Stimulated activated CD4-positive, alpha-beta T cell treated with anti-CD3 and anti-CD28 coated beads, Interleukin-15, amount 100 ng/mL, for 1 hour (primary cell): ENCODE measurements at places on chromosomes 6 and 20.

DNA sequence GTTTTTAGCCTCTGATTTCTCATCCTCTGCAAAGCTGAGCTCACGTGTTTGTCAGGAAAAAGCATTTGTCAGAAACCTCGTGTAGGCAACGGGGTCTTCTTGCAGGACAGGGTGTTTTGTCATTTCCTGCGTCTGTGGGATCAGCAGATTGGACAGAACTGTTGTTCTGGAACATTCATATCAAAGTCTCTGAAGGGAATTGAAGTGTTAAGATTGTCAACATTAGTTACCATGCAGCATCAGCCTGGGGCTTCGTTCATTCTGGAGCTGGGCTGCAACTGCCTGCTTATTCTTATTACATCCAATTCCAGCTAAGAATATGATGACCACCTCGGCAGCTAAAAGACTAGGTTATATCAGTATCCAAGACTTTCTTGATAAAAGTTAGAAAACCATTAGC, 71.0 kb upstream of the RALGAPA2 start:
- no peak for DNase-seq

DNA sequence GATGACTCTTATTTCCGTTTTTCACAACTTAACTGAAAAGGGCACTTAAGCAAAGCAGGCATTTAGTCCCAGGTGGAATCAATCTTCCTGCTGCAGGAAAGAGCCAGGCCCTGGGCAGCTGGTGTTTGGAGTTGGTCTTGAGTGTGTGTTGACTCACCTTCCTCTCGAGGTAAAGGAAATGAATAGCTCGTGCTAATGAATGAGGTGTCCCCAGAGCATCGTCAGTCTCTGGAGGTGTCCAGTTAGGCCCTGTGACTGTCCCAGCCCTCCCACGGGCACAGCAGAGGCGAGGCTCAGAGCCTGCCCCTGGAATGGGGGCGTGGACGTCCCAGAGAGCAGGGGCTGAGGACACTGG, 277.7 kb downstream of the NRN1 start:
- no peak for DNase-seq

DNA sequence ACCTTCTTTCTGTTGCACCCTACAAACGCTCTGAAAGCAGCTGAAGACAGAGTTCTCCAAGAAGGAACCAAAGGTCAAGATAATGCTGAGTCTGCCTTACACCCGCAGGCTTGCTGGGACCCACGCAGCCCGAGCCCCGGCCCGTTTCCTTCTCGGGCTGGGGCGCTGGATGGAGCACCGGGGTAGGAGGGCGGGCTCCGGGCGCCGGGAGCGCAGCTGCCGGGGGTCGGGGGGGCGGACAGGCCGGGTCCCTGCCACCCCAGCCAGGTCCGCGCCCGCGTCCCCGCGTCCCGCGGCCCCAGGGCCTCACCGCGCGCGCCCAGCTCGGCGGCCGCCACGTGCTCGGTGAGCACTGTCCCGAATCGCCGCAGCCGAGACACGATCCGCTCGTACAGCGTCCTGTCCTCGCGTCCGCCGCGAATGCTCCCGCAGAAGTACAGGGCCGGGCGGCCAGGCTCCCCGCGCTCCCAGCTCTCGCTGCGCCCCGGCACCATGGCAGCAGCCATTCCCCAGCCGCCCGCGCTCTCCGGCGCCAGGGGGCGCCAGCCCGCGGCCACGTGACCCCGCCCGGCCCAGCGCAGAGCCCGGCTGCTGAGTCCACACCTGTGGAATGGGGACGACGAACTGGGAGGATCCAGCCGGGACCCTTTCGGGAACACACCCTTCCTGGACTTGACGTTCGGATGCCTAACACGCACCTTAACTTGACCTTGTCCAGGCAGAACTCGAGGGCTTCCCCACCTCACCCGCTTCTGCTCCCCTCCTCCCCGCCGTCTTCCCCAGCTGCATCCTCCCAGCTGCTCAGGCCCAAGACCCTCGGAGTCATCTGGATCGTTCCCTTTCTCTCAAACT, at the start of gene DNPH1:
Gene DNPH1 (minus strand): TSS at position 531 of the 852 bp plus-strand sequence. CDS start 25 bp downstream, at position 506.
- DNase-seq = peak; percentile 68

DNA sequence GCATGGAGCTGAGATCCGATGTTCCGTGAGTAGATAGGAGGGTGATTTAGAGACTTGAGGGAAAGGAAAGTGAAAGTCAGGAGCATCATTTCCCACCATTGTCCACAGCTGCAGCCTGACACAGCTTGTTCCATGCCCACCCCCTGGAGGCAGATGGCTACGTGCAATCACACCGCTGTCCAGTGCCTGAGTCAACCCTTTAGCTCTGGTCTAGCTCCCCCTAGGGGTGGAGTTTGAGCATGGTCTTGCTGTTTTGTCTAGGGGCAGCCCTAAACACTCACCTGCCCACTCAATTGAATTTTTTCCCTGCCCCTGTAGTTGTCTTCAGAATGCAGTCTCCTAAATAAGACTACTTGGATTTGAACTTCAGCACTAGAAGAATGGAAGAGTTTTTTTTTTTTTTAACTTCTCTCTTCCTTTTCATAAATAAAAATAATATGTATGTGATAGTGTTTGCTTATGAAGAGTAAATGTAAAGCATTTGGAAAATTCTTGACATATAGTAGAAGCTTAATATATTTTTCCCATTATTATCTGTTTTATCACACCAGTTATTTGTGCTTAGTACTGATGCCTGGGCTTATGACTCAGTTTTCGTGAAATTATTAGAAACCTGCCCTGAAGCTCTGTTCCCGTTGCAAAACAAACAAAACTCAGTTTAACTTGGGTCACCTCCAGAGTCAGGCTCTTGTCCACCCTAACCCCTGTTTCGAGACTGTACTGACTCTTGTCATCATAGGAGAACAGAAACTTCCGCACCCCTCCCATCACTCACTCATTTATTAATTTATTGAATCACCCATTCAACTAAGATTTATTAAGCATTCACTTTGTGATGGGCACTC, 814.8 kb downstream of the MAFB start:
- no peak for DNase-seq

GRCh38 chr6:106630366-106630765, 988 bp downstream of the QRSL1 start:
- DNase-seq = no peak

- no peak for DNase-seq
Measured at GRCh38 chr6:33812669-33813068, 8.9 kb upstream of the MLN start.

GRCh38 chr6:815348-815738, 122.4 kb upstream of the EXOC2 start:
- DNase-seq = no peak

GRCh38 chr20:62445553-62446340, 18.4 kb upstream of the RBBP8NL start:
- no peak for DNase-seq

DNA sequence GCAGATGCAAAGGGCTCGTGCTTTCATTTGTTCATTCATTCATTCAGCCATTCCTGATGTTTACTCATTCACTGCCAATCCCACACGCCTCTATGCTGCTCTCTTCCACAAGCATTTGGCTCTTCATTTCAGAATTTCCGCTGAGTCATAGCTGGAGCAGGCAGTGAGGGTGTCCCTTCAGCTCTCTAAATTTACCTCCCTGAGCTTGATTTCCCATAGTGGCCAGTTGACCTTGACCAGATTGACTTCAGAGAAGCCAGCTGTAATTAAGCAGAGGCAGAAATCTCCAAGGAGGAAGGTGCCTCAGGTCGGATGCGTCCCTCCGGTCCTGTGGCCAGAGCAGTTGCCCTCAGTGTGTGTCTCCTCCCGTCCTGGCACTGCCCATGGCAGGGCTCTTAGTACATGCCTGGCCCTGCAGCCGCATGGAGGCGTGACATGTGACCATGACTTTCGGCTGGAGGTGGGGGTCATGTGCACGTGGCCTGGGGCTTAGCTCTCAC, 267.2 kb upstream of the ECI2 start:
- DNase-seq = no peak

- no peak for DNase-seq
Measured at GRCh38 chr6:43772681-43773049, 2.7 kb downstream of the VEGFA start.

DNA sequence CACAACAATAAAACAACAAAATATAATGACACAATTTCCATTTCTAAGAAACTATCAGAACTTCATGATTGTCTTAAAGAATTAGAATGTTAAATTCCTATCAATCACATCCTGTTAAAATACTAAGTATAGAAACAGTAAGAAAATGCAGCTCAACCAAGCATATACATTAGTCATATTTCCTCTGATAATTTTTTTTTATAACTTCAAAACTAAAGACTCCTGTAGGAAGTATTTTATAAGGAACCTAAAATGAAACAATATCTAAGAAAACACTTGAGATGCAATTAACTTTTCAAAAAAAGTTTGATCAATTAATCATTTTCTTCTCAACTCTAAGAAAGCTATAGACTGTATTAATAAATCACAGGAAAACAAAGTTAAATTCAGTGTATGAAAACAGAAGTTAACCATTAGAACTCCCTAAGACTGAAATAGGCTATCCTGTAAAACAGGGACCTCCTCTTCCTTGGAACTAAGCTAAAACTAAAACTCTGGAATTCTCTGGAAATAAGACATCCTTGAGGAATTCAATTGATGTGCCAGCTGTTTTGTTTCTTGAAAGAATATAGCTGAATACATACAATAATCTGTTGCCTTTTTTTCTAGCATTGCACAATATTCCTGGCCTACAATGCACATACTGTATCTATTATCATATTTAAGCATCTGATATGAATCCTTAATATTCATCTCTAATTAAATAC, 19.8 kb downstream of the FKBP5 start:
- no peak for DNase-seq
